ENCODE measurements at places on chromosomes 16 and 17.

- no peak for DNase-seq
These were observed 62.1 kb upstream of the TNRC6A start for GRCh38 chr16:24667244-24667764.

- DNase-seq: no peak
These were observed 2.4 kb upstream of the MTMR4 start for GRCh38 chr17:58516644-58517377.

DNA sequence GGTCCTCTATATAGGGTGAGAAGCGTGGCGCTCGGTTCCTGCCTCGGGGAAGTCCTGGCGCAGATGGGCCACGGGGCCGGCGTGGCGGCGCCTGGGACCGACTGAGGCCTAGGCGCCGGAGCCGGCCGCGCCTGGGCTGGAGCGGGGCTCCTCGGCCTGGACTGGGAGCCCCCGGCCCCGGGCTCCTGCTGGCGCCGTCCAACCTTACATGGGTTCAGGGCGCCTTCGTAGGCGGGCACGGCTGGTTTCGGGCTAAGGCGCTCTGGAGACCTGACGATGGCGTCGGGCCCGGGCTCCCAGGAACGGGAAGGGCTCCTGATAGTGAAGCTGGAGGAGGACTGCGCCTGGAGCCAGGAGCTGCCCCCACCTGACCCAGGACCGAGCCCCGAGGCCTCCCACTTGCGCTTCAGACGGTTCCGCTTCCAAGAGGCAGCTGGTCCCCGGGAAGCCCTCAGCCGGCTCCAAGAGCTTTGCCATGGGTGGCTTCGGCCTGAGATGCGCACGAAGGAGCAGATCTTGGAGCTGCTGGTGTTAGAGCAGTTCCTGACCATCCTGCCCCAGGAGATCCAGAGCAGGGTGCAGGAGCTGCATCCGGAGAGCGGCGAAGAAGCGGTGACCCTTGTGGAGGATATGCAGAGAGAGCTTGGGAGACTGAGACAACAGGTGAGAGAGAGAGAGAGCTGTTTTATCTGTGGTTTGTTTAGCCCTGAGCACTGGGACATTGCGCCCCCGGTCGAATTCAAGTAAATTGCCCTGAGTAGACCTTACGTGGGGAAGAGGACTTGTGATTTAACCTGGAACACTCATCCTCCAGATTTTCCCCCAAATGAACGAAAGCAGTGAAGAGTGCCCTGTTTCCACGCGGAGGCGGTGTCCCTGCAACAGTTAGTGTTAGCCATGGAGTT, 504 bp downstream of the ZNF263 start:
- no peak for DNase-seq

GRCh38 chr16:79628501-79628975, 28.0 kb upstream of the MAF start:
- DNase-seq: no peak

- no peak for DNase-seq
These were observed 652.5 kb downstream of the CDH11 start for GRCh38 chr16:64469351-64469750.

- DNase-seq: no peak
These were observed 191.5 kb upstream of the RPL38 start for GRCh38 chr17:74011966-74012365.

- no peak for DNase-seq
These were observed at the start of gene CETP for GRCh38 chr16:56961851-56962281. Gene CETP, plus strand, starts transcription at chr16:56961950. Its CDS starts 30 bp downstream, at chr16:56961980.

- DNase-seq: no peak
These were observed 10.0 kb upstream of the PECAM1 start for GRCh38 chr17:64400642-64401041.

DNA sequence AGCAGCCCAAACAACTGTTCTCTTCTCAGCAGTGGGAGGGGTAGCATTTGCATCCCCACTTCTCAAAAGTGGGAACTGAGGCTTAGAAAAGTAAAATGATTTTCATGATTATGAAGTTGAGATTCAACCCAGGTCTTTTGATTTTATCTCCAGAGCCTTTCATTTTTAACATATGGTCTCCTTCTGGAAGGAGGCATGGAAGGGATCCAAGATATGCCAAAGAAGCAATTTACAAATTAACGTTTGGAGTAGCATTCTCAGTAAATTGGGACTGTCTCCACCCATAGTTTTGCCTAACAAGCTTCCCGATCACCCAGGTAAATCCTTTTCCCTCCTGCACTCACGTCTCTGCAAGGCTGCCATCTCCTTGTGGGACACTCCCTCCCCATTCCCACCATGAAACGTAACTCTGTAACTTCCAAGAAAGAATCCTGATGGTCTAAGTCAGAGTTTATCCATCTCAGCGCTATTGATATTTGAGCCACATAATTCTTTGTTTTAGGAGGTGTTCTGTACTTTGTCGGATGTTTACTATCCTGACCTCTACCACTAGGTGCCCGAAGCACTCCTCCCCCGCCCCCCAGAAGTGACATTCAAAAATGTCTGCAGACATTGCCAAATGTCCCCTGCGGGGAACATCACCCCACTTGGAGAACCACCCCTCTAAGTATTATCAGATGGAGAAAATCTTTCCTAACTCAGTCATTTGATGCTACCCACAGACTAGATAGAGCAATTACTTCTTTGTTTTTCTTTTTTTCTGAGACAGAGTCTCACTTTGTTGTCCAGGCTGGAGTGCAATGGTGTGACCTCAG, 32.9 kb upstream of the NFAT5 start:
- no peak for DNase-seq

DNA sequence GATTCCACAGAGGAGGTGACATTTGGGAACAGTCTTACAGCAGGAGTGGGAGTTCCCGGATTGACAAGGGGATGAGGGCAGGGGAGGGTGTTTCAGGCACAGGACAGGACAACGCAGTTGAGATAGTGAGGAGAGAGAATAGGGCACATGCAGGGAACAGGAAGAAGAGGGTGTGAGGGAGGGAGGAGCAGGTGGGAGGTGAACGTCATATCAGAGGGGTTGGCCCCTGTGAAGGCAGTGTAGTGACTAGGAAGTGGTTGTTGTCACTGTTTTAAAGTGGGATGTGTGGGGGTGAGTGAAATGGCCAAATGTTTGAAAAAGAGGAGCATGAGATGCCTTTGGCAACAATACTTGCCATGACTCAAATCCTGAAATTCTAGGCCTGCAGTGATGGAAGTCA, 12.2 kb downstream of the PRKCB start:
- DNase-seq: no peak

GRCh38 chr17:80859002-80859941, 132.4 kb upstream of the CHMP6 start:
- no peak for DNase-seq

GRCh38 chr17:59828478-59828760, 64.3 kb downstream of the TUBD1 start:
- DNase-seq: no peak

DNA sequence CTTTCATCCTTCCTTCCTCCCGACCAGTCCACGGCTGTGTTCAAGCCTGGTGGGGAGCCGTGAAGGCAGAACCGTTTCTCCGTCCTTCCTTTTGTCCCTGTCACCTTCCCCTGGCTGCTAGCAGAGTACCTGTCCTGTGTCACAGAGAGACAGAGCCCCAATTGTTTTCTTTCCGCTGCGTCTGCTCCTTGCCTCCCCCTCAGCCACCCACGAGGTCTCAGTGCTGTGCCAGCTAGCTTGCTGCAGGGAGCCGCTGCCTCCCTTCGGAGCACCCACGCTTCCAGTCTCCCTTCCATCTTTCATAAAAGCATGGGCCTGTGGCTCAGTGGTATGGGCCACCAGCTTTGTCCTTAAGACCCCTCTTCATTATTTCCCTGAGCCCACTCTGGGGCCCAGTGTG, 62.2 kb downstream of the MPRIP start:
- DNase-seq: no peak

All from NCI-H1048 (cell line).